Fibroblast of skin of right quadriceps (primary cell): ENCODE measurements at places on chromosomes 13 and 19.

- DNase-seq, result no peak
Observed at GRCh38 chr13:60757501-60758215, 360.6 kb downstream of the TDRD3 start.

DNA sequence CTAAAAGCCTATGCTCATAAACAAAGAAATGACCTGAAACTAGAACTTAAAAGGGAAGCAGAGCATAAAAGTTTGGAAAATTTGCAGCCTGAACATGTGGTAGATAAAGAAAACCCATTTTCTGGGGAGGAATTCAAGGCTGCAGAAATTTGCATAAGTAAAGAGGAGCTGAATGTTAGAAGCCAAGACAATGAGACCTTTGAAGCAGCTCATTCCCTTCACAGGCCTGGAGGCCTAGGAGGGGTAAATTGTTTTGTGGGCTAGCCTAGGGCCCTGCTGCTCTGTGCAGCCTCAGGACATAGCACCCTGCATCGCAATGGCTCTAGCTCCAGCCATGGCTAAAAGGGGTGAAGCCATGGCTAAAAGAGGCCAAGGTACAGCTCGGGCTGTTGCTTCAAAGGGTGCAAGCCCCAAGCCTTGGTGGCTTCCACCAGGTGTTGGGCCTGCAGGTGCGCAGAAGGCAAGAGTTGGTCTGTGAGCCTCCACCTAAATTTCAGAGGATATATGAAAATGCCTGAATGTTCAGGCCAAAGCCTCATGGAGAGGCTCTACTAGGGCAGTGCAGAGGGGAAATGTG is 38.3 kb downstream of the ZIC2 start:
- DNase-seq, result no peak

DNA sequence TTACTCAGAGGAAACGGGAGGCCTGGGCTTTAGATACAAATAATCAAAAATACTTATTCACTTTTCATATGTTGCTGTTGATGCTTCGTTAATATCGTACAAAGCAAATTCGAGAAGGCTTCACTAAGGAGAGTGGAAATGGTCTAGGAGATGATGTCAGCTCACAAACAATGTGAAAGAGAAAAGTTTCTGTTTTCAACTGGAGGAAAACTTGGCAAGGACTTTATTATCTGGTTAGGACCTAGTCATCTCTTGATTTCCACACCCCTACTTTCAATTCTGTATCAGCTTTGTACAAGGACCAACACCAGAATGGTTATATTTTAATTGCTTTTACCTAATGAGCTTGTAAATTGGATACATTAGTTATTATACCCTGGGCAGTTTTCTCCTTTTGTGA is 88.0 kb downstream of the SLC10A2 start:
- peak; percentile 31 for DNase-seq

DNA sequence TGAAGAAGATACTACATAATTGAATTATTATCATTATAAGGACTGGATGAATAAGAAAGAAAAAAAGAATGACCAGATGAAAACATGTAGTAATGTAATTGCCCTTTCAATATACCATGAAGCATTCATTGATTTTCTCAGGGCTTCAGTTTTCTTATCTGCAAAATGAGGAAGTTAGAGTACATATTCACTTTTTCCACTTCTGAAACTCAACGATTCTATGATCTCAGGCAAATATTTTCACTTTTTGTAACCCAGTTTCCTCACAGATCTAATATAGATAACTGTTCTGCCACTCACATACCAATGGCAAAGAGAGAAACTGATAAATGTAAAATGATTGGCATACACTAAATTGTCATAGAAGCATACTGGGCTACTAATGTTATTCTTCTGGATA is 856.6 kb upstream of the KLHL1 start:
- no peak for DNase-seq

DNA sequence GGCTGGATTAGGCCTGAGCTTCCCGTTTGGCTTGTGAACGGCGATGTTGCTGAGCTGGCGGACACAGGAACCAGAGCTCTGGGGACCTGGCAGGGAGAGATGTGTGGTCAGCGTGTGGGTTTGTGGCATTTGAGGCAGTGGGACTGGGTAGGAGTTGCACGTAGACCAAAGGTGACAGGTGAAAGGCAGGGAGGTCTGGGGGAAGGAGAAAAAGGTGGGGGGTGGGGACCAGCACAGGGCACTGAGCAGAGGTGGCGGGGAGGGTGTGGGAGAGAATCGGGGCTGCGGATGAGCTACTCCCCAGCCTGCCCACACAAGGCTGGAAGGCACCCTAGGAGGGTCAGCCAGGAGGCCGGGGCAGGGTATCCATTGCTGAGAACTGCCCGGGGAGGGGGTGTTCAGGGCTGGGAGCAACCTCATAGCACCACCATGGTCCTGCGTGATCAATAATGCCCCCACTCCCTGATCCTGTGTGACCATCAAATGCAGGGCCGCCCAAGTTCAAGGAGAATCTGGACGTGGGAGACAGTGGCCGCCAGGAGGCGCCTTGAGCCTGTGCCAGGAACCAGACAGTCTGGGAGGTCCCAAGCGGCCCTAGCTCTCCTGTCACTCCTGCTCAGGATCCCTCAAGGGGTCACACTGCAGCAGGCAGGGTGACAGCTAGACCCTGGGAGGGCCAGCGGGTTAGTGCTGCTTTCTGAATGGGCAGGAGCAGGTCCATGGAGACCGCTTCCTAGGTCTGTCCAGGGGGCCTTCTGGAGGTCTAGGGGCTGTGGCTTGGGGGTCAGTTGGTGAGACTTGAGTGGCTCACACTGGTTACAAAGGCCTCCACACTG is 12.8 kb upstream of the SELENOW start:
- DNase-seq, result peak; percentile 38

GRCh38 chr13:93318534-93319254 is 92.1 kb downstream of the GPC6 start:
- peak; percentile 25 for DNase-seq

- peak; percentile 49 for DNase-seq
Observed at GRCh38 chr19:7870571-7871436, 3.4 kb downstream of the PRR36 start.

GRCh38 chr13:25018729-25019115 is 77.2 kb upstream of the PABPC3 start:
- DNase-seq, result no peak

GRCh38 chr19:39293394-39293793 is 2.8 kb upstream of the IFNL1 start:
- DNase-seq, result no peak

GRCh38 chr13:59368693-59369092 is 795.0 kb downstream of the DIAPH3 start:
- no peak for DNase-seq

DNA sequence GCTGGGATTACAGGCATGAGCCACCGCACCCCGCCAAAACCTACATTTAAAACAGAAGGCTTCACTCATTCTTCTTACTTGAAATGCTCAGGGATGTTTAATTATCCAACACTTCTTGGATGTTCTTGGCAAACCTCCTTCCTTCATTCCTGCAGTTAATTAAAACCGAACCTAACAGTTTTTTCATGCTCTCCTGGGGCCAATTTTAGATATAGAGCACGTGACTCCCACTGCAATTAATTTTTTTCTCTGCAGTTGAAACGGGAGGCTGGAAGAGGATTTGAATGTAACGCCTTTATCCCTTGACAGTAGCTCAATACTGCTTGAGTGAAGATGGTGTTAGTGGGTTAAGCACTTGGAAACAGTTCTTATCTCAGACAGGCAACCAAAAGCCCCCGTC is 4.6 kb upstream of the ACTL9 start:
- DNase-seq, result no peak

- DNase-seq, result no peak
Observed at GRCh38 chr19:27676877-27677276, 1536.1 kb downstream of the UQCRFS1 start.

DNA sequence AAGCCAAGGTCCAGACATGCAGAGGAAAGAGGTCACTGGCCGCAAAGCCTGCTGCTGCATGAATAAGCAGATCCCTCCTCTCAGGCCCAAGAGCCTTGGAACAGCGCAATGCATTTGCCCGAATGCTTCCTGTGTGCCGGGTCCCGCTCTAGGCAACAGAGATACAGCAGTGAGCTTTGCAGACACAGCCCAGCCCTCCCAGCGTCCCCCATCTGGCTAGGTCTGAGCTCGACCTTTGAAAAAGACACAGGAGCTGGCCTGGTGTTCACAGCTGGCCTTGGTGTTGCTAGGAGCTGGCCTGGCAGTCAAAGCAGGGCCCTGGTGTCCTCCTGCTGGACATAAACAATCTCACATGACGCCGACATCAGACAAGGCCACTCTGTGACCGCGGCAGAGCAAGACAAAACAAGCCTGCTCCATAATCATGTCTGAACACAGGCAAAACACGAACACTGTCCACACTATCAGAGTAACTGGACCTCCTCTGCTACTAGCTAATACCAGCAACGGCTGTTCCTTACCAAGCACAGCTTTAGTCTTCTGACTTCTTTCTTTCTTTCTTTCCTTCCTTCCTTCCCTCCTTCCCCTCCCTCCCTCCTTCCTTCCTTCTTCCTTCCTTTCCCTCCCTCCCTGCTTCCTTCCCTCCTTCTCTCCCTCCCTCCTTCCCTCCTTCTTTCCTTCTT is 5.7 kb upstream of the PEX11G start:
- no peak for DNase-seq

GRCh38 chr19:47032171-47032811 is 12.7 kb downstream of the NPAS1 start:
- no peak for DNase-seq

DNA sequence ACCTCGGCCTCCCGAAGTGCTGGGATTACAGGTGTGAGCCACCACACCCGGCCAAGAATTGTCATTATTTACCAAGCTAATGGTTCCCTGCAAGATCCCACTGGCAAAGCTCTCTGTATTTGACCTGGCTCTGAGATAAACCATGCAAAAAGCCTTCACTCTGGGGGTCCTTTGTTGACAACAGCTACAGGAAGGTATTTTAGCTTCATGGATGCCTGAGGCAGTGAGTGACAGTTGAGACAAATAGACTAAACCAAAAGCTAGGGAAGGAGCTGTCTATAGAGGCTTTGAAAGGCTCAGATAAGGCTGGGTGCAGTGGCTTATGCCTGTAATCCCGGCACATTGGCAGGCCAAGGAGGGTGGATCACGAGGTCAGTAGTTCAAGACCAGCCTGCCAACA is 45.5 kb downstream of the NOTCH3 start:
- DNase-seq, result no peak
